ENCODE measurements at places on chromosomes 6 and 20.

DNA sequence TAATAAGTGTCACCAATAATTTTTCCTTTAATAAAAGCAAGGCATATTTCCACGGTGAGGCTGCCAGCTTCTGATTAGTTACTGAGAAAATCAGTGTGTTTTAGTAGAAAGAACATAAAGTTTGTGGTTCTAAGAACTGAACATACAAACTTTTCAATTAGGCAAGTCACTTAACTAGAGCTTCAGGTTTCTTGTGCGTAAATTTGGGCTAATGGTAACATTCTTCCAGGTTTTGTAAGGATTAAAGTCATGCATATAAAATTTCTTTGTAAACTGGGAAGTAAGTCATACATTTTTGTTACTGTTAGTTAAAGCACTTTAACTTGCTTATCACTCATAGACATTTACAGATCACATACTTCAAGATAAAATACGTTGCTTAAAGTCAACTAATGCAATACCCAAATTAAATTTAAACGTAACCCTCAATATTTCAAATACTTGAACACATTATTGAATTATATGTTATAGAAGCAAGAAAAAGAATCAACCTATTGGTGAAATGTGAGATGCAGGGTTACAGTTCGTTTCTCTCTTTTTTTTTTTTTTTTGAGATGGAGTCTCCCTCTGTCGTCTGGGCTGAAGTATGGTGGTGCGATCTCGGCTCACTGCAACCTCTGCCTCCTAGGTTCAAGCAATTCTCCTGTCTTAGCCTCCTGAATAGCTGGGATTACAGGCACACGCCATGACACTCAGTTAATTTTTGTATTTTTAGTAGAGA lies 327.3 kb upstream of the NOX3 start:
- DNase-seq, result no peak

GRCh38 chr6:106977246-106977645 lies 2.7 kb upstream of the CD24 start:
- no peak for DNase-seq

- no peak for DNase-seq
Observed at GRCh38 chr6:72784071-72784470, 162.2 kb downstream of the KCNQ5 start.

DNA sequence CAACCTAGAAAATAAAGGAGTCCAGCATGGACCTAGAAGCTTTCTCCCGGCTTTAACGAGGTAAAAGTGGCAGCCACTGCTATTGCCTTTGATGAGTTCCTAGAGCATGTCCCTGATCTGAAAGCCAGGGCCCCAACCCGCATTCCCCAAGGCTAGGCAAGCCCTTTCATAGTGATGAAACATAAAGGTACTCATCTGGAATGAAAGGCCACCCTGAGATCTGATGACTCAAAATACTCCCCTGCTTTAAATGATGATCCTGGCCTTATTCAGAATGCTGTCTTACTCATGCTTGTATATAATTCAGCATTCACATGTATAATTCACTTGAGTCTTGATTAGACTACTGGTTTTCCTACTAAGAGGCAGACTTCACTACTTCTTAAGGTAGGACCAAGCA lies 21.3 kb downstream of the TTPAL start:
- no peak for DNase-seq

DNA sequence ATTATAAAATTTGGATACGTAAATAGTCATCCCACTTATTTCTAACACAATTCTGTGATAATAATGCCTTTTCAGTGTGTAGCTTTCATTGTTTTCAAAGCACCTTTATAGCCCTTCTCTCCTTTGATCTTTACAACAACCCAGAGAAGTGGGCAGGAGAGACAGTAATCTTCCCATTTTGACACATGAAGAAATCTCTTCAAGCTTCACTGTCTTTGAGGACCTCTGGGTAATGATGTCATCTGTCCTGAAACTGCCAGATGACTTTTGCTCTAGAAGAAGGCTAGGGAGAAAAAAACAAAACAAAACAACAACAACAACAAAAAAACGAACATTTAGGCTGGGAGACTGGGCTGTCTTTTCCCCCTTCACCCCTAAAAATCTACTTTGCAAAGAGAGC lies 203.0 kb downstream of the KCNQ5 start:
- no peak for DNase-seq

- DNase-seq, result peak; percentile 84
Observed at GRCh38 chr6:44041461-44042260, 85.6 kb downstream of the MRPL14 start.

GRCh38 chr6:129959358-129959930 lies 58.9 kb upstream of the L3MBTL3 start:
- DNase-seq, result no peak

DNA sequence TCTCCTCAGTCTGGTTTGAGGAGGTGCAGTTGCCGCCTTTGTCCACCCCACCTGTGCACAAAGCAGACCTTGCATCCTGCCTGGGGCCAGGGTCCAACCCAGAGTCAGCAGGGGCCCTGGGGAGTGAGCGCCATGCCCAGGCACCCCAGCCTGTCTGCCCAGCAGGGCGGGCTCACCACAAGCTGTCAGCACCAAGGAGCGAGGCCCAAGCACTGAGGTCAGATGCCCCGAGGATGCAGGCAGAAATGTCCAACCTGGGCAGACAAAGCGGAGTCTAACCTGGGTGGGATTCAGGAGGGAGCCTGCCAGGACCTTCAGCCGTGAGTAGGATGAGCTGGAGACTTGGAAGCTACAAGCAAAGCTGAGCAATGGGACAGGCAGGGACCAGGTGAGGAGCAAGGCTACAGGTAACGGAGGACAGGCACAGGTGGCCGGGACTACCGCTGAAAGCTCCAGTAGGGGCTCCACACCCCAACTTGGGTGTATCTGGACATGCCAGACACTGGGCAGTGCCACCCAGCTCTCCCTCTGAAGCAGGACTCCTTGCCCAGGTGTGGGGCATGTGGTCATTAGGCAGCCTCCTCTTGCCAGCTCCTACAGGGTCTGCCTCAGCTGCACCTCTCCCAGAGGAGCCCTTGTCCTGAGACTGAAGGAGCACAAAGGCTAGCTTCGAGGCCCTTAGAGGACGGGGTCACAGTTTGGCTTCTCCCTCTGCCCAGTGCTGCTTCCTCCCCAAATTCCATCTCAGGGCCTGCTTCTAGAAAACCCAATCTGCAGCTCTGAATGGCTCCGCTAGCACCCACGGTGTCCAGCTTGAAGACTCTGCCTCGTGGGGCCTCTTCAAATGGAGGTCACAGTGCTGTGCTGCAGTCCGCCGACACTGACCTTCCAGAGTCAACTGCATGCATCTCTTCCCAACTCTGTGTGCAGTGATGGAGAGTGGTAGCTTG lies 210.6 kb upstream of the CDYL start:
- DNase-seq, result peak; percentile 19

- no peak for DNase-seq
Observed at GRCh38 chr6:43196337-43196736, 14.3 kb downstream of the CUL9 start.

DNA sequence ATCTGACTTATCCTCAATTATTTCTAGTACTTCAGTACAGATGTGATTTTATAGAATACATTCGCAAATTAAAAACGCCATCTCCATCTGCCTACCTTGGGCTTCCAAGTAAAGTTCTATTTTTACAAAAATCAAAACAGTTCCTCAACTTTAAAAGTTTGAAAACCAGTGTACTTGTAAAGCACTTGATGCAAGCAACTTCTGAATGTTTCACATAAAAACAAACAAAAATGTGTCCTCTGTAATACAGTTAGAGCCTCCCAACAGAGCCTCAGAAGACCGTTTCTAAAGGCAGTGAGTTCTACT lies 384 bp upstream of the MANEA start:
- DNase-seq, result no peak

DNA sequence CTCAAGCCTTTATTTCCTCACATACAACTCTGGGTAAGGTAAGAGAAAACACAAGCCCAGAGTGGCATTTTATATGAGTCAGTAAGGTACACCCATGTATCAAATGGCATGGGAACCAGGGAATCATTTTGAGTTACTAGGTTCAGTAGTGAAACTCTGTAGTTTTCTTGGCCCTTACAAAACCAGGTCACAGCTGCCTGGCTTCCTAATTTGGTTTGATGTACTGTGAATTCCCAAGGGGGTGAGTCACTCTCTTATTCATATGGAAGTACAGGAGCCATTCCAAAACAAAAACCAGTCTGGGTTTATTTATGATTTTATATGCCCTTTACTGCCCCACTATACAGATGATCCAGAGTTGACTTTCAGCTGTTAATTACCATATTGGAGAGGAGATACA lies 70.7 kb downstream of the PDE7B start:
- peak; percentile 44 for DNase-seq

GRCh38 chr6:53937461-53937860 lies 142.7 kb downstream of the LRRC1 start:
- no peak for DNase-seq

DNA sequence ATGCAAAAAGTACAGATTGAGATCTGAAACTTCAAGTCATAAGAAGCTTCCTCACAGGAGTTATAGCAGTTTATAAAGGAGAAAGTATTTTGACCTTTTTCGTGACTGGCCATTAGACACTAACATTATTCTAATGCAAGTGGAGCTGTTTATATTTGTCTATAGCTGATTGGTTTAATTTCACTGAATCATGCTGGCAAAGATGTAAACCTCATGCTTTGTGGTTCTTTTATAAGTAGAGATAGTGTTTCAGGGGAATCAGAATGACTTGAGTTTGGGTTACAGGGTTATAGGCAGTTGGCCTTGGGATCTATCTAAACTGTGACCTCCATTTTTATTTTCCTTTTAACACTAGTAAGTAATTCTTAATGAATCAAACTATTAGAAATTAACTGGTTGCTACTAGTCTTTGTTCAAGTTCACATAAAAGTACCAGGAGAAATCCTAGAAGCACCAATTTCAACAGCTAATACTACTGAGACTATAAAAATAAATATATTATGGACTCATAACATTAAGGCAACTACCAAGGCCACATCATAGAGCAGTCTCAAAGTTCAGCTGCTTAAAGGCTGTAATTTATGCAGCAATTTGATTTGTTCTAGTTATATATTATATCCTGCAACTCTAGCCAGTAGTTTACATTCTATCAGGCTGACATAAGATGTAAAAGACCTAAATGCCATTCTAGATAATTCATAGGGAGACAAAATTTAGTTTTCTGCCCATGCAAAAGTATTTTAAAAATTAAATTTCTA lies 94.0 kb downstream of the RNGTT start:
- no peak for DNase-seq

DNA sequence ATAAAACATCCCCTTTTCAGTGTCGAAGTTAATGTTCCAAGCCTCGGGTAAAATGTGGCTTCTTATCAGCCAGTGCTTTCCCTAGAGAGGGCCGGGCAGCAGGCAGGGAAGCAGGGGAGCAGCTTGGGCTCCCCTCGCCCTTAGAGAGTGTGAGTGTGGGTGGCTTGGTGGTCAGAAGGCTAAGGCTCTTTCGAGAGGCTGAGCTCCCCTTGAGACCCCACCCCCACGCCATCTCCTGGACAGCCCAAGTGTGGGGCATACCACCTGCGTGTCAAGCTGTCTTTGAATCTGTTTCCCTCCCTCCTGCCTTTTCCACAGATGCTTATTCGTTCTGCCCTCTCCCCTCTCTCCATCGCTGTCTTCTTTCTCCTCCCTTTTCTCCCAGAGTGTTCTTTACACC lies 95.1 kb upstream of the FOXP4 start:
- DNase-seq, result no peak

DNA sequence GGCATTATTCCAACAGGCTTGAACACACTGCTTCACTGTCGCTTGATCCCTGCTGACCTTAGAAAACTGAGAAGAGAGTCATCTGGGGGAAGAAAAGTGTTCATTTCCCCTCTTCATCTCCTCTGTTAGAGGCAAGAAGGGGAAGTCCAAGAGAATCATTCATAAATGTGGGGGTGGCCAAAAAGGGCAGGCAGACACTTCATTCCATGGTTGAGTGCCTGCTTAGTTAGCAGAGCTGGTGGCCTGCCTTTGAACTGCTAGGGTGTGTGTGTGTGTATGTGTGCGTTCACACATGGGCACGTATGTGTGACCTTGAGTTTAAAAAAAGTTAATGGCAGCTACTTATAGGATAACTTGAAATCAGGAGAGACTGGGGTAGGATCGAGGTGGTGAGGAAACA lies 39.4 kb upstream of the RFPL4B start:
- no peak for DNase-seq

GRCh38 chr6:98092331-98092730 lies 742.0 kb upstream of the POU3F2 start:
- DNase-seq, result no peak

- no peak for DNase-seq
Observed at GRCh38 chr20:22548040-22548439, 36.3 kb downstream of the FOXA2 start.

DNA sequence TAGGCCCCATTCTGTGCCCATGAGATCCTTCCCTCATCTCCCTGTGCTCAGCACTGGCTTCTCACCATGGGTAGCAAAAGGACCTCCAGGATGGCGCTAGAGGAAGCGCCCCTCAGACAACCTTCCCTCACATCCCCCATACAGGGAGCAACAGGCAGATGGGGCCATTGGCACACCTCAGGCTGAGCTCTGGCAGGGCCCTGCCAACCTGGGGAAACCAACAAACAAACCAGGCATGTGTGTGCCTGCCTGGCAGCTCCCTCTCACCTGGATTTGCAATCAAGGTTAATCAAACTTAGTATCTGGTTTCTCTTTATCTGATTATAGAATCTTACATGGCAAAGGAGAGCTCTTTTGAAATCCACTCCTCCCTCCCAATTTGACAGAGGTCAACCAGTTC lies 134.9 kb downstream of the SLC23A2 start:
- no peak for DNase-seq

- DNase-seq, result no peak
Observed at GRCh38 chr6:113632220-113632864, 224.8 kb upstream of the MARCKS start.

DNA sequence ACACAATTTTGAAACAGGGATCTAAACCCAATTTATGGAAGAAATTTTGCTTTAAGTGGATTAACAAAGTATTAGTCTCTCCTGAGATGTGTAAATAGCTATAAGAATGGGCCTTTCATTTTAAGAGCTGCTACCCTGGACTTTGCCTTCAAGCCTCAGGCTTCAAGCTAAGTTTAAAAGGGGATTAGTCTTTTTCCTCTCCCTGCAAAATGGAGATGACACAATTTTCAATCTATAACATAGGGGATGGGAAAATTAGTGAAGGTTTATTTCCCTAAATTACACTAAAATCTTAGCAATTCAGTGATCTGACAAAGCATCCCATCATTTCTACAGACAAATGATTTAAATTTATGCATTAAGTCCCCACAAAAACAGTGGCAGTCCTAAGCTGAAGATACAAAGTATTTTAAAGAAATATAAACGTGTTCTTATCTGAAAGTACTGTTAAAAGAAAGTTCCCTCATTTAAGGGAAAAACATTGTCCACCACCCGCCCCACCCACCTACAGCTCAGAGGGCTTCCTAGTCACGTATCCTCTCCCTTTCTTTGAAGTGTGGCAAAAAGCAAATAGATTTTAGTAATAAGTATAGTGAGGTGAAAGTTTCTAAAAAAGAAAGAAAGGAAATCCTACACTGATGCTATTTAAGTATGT lies 14.5 kb downstream of the ARHGAP18 start:
- DNase-seq, result no peak

All from H9 (cell line).